NCI-H524 treated with DMSO at 0.1 percent for 48 hours (cell line): ENCODE measurements at places on chromosomes 2 and 18.

- no peak for DNase-seq
These were observed 94.2 kb upstream of the DLX2 start for GRCh38 chr2:172196768-172197431.

DNA sequence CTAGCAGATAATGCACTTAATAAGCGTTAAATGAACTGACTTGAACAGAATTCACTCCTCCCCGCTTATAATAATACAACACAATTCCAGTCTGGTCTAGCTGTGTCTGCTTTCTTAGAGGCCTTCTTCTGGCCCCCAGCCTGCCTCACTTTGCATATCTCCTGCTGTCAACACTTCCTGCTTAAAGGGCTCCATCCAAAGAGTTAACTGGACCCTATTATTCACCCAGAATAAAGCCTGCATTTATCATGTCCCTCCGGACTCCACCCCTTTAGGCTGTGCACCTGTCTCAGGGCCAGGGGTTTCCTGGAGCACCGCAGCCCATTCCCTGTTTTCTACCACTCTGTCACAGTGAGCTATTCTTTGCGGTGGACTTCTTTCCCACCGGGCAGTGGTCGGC lies 292.8 kb upstream of the FBXO11 start:
- no peak for DNase-seq

- no peak for DNase-seq
These were observed 466.0 kb downstream of the PTH2R start for GRCh38 chr2:208872591-208872990.

DNA sequence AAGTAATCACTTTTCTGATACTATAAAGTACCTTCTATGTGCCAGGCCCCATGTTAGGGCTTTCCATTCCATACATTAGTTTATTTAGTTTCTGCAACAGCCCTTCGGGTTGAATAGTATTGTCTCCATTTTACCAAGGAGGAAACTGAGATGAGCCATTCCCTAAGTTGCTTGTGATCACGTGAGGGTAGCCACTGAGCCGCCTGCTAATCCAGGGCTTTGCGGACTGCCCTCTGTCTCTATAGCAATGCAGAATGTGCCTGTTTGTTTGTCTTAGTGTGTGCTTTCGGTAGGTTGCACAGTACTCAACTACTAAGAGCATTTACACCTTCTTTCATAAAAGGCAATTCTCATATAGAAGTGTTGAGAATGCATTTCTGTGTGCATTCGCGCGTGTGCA lies 5.0 kb downstream of the EMILIN2 start:
- no peak for DNase-seq
